ENCODE measurements at places on chromosomes 2 and 18.

- DNase-seq, result no peak
Observed at GRCh38 chr2:23221236-23221635, 163.7 kb upstream of the KLHL29 start.

DNA sequence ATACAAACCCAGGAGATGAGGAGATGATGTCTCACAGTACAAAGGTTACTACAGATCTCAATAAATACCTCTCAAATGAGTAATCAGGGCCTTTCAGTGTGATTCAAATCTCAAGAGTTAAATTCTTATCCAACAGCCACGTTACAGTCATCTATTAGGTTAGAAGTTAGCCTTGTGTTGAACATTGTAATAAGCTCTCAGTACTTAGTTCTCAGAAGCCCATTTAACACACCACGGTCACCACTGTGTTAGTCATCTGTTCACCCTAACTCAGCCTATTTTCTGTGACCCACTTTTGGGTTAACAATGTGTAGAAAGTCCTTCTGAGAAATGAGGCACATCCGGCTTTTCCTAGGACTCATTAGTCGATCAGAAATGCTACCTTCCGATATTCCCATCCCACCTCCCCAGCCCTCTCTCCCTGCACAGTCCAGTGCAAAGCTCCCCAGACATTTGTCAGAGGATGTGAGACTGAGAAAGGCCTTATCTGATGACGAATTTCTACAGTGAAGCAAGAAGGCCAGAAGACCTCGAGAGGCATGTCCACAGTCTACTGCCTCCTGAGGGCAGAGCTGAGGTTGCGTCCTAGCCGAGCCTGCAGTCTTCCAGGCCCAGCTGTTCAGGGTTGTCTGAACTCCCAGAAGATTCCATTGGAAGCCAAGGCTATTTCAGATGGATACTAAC, 92.6 kb downstream of the ACTR2 start:
- DNase-seq, result peak; percentile 6

- DNase-seq, result no peak
Observed at GRCh38 chr2:234534515-234534914, 37.6 kb upstream of the ARL4C start.

GRCh38 chr2:41924024-41924423, 123.8 kb upstream of the PKDCC start:
- DNase-seq, result no peak

DNA sequence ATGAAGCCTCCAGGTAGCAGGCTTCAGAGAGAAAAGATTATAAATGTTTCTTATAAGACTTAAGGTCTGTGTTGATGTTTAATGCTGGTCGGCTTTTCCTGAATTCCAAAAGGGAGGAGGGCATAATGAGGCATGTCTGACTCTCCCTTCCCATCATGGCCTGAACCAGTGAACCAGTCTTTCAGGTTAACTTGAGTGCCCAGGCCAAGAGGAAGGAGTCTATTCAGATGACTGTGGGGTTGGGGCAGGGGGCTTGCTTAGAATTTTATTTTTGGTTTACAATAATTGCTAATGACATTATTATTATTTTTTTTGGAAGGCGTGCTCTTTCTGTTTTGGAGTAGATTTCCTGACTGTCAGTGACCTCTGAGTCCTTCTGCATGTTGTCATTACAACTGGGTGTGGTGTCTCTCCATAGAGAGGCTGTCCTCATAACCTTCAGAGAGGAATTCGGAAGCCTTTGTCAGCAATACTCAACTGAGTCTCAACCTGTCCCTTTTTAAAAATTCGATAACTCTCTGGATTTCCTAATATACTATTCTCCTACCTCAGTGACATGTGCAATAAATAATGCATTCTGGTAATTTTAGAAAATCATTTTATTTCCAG, 275.1 kb upstream of the CXCR4 start:
- DNase-seq, result no peak

DNA sequence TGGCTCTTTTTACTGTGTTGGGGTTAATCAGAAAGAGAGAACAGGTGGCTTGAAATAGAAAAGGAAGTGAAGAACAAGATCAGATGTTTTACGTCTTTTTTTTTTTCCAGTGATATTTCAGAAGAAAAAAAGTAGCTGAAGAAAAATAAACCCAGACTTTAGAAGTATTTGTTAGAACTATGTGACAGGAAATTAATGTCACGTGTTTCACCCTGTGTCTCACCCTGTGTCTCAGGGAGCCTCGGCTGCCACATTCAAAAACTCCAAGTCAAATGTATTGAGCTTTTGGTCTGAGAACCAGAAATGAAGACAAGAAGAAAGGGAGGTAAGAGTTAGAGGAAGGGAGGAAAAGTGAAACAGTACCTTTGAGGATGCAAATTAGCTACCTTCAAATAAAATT, 38.0 kb downstream of the AKAIN1 start:
- DNase-seq, result no peak

DNA sequence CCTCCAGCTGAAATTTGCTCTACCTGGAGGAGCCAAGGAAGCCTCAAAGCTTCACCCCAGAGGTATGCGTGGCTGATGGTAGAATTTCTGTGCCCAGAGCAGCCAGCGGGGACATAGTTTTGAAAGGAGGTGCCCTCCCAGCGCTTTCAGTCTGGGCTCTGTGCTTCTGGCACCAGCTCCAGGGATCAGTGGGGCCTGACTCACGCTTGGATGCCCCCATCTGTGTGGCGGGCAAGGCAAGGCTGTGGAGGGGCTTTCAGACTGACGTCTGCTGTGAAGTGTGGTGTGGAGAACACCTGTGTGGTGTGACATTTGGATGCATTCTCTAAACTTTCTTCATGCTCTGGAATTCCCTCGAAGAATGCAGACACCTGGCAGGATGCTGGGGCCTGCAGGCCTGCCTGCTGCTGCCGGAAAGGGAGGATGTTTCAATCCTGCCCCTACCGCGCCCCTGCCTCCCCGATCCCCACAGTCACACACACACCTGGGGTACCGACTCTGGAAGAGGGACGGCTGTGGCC, 84.1 kb downstream of the CTIF start:
- DNase-seq, result no peak

DNA sequence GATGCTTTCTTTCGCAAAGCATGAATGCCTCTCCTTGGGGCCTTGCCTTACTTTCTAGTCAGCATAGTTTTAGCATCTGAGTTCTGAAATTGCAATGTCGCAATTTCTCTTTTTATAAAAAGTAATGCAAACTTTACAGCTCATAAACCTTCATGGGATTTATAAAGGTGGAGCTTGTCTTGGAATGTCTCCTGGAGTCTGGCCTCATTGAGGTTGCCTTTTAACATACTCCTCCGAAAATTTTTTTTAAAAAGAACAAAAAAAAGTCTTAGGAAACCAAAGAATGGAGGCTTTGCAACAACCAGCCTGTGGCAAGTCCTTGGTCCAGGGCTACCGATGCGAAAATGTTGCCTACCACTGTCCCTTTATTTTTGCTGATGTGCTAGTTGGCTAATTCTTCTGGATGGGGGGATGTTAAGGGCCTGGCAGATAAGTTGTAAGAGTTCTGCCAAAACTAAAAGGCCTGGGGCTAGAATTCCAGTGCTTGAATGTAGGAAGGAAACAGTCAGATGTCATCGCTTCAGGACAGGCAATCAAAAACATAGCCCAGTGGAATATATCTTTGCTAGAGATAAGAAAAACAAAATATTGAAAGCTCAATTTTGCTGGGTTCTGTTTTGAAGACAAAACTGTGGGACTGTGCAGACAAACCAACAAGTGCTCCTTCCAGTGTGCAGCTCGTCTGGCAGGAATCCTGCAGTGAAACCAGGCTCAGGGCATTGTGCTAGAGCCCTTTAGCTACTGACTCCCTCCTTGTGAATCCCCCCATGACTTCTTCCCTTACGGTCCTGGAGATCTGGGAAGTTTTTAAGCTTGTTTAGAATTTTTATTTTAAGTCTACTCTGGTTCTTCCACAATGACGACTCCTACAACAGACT, 213.0 kb downstream of the PIEZO2 start:
- no peak for DNase-seq

DNA sequence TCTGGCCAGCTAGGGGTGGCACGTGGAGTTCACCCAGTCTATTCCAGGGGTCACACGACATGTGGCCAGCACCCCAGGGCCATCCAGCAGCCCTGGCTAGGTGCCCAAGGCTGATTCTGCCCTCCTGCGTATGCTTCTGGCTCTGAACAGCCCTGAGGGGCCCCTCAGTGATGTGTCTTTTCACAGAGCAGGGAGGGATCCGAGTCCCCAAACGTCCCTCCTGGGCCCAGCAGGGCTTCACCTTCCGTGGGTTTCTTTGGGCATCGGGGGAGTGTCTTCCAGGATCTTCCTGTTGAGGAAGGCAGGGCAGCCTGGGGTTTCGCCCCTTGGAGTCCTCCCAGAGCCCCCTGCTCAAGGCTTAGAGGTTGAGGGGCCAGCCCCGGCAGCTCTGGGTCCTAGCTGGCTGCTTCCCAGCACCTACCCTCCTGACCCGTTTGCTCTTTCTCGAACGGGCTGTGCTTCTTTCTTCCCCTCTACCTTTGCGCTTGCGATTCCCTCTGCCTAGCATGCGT, 165.9 kb downstream of the DYSF start:
- DNase-seq, result no peak

DNA sequence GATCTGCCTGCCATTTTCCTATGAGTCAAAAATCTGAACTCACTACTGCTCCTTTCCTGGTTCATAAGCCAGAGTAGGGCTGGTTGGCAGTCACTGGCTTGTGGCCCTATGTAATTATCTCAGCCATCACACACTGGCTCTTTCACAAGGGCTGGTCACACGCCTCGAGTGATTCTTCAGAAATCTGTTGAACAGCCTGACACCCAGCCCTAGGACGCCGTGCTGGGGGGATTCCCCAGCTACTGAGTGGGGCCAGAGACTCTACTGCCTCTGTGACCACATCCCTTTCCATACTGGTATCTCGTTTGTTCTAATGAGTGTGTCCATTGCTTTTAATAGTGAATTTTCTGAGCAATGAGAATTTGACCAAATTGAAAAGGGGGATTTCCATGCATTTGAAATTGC, 45.8 kb upstream of the RBM44 start:
- peak; percentile 24 for DNase-seq

- no peak for DNase-seq
Observed at GRCh38 chr18:31490387-31490786, 7.6 kb upstream of the DSG2 start.
